ENCODE measurements at places on chromosomes 6 and 20. TPM values are rescaled to one million over a fixed set of nuclear protein-coding genes. Genes with fewer than 3 reads are reported as not detected.
A peak's percentile ranks its signal among the peaks of the same experiment; 100 is the strongest.

The ADGRF1 gene
- polyA plus RNA-seq = 36.5 TPM

The SLC12A5 gene
- polyA plus RNA-seq = 2.5 TPM

The MUCL3 gene
- polyA plus RNA-seq = 0.03 TPM

The HTR1E gene
- polyA plus RNA-seq = 0.92 TPM

The BNIP5 gene
- polyA plus RNA-seq = 0.11 TPM

The ATP5F1E gene
- polyA plus RNA-seq = 170 TPM

The DDR1 gene
- 177 TPM for polyA plus RNA-seq

GRCh38 chr6:167787896-167788562 is 38.7 kb upstream of the AFDN start:
- DNase-seq = no peak

DNA sequence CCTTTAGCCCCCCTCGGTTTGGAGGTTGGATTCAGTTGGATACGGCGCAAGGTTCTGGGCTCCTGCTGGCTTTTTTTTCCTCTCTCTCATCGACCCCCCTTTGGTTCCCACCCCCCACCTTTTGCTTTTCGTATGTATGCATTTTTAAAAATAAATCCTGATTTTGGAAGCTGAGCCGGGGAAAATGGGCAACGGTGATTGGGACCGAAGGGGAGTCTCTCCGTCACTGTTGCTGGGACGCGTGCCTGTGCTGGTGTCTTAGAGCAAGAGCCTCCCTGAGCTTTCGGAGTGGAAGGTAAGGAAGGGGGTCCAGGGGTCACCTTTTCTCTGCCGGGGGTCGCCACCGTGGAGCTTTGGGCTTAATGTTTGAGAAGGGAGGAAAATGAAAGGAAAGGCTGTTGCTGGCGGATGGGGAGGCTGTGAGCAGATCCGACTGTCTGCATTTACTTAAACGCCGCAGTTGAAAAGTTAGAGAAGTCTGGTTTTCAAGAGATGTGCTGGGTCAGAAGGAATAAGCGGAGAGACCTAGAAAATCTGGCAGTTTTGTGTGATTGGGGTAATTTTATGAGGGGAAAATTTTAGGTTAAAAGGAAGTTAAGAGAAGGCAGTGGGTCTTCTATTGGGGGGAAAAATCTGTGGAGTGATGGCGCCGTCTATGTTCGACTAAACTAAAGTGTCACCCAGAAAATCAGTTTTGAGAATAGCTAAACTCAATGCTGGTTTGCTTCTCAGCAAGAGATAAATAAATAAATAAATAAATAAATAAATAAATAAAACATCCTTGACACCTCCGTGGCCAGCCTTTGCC is 828 bp downstream of the ADGRB3 start:
- DNase-seq = no peak

DNA sequence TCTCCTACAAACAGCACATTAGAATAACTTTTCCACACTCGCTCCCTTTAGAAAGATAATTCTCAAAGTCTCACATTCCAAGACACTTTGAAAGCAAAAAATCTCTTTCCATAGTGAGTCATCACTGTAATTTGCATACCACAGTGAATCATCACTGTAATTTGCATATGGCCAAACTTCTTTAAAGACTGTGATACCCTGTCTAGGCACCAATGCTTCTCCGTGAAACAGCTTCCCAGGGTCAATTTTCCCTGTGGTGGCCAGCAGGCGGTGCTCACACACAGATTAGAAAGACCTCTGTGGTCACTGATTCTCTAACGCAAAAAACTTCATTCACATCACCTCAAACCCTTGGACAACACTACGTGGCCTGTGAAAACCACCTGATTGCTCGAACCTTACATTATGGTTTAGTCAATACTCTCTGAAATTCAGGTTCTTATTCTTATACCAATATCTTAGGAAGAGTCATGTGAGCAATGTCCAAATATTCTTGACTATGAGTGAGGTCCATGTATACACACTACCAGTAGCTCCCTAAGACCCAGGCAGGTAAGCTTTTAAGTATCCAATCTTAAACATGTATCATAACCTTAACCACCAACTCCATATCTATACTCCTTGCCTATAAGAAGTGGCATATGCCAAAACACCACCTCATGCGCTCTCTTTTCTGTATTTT is 78.5 kb upstream of the PHACTR1 start:
- DNase-seq = peak; percentile 34

- DNase-seq = no peak
Observed at GRCh38 chr6:134739299-134740026, 210.4 kb downstream of the ALDH8A1 start.

DNA sequence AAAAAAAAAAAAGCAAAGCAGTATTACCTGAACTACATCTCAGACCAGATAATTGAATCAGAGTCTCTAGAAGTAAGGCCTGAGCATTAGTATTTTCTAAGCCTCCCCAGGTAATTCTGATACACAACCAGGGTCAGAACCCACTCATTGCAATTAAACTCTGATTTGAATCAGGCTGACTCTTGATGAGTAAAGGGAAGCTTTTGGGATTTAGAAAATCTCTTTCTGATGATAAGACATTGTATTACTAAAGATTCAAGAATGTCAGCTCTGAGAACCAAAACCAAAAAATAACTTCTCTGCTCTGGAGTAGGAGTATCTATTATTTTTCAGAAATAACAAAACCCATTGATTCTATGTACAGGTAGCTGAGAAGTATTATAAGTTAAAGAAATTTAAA is 100.1 kb upstream of the COL21A1 start:
- DNase-seq = no peak

- DNase-seq = no peak
Observed at GRCh38 chr6:1322696-1323219, 10.9 kb downstream of the FOXQ1 start.

DNA sequence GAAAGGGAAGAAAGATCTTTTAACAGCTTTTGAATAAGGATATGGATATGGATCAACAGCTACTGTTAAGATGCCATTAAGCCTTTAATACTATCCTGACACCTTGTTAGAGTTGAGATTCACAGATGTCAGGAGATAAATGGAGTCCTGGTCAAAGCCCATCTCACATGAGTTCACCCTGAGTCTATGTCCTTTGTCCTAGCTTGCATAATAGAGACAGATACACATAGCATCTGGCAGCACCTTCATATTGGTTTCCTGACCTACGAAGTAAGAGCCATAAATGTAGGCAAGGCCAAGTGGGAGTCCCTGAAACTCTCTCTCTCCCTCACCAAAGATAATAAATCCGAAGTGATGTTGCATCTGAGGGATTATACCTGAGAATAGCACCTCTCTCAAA is 79.1 kb upstream of the F13A1 start:
- DNase-seq = no peak

DNA sequence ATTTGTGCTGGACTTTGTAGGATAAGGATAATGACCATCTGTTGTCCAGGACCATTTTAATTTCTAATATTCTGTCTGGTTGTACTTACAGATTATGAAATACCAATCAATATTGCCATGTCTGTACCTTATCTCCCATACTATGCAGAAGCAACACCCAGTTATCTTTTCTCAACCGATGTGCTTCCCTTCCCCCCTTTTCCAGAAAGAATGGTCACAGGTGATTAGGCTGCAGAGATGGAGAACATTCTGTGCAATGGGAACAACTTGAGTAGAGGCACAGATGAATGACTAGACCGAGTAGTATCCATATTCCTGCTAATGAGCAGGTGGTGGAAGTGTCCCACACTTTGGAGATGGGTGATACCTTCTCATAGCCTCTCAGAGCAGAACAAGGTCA is 10.5 kb downstream of the RALY start:
- no peak for DNase-seq

- peak; percentile 70 for DNase-seq
Observed at GRCh38 chr6:39610221-39610620, 115.0 kb downstream of the KIF6 start.

GRCh38 chr20:8218861-8219260 is 86.8 kb downstream of the PLCB1 start:
- DNase-seq = no peak

- DNase-seq = no peak
Observed at GRCh38 chr6:29295181-29295585, 6.3 kb upstream of the OR14J1 start.

DNA sequence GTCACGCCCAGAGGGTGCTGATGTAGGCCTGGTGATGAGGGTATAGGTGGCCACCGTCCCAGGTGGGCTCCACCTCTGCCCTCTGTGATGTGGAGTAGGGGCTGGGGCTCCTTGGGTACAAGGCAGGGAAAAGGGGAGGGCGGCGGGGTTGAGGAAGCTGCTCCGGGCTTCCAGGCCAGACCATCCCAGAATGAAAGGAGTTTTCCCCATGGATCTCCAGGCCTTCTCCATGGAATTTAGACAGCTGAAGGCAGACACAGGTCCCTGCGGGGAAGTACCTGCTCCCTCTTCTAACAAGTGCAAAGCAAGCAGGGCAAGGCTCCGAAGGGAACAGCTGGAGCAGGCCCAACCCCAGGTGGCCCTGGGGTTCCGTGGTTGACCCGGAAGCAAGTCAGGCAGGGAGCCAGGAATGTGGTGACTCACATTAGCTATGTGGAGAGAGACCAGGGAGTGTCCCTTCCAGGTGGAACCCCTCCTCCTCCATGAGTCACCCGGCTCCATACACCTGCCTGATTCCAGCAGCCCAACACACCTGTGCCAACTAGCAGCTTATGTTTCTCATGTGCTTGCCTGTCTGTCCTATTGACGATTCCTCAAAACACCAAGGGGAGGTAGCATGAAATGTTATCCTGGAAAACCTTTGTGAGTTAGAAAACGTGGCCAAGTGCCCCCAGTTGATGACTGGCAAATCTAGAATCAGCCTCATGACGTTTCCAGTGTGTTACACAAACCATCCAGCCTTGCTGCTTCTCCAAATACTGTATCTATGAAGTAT is 59.7 kb upstream of the SNX9 start:
- no peak for DNase-seq

- DNase-seq = no peak
Observed at GRCh38 chr6:149933461-149933860, 8.4 kb upstream of the ULBP2 start.

GRCh38 chr6:130913120-130913519 is 85.9 kb downstream of the SMLR1 start:
- DNase-seq = no peak

DNA sequence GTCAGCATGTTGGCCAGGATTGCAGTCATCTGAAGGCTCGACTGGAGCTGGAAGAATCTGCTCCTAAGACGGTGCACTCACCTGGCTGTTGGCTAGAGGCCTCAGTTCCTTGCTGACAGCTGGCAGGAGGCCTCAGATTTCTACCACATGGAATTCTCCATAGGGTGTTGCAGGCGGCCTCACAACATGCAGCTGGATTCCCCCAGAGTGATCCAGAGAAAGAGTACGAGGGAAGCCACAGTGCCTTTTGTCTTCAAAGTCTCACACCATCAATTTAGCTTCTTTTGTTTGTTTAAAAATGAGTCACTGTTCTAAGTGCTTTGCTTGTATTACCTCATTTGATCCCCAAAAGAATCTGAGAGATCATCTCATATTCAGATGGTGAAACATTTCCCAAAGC is 65.5 kb upstream of the FYN start:
- no peak for DNase-seq

- DNase-seq = no peak
Observed at GRCh38 chr6:31308050-31308844, 36.4 kb upstream of the HLA-C start.

GRCh38 chr6:111909238-111909637 is 36.0 kb upstream of the FYN start:
- no peak for DNase-seq

DNA sequence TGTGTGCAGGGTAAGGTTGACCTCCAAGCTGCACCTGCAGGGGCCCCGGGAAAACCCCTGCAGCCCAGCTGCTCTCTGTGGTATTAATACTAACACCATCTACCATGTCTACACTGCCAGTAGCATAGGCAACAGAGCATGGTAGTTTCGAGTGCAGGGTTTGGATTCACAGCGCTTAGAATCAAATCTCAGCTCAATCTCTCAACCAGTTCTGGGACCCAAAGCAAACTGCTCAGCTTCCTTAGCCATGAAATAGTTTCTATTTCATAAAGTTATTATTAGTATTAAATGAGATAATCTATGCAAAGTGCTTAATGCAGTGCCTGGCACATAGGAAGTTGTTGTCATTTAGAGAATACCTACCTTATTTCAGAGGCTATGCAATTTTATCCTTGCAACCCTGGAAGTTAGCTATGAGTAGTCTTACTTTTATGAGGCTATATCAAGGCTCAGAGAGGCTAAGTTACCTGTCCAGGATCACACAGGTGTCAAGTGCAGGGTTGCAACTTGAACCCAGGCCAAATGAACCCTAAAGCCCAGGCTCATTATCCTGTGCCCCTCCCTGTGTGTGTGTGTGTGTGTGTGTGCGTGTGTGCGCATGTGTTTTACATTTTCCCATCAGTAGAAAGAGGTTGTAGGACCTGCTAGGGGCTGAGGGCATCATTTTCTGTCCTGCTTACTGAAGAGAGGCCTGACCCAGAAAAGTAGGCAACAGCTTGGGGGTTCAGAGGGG is 27.6 kb upstream of the MRPS18A start:
- no peak for DNase-seq

DNA sequence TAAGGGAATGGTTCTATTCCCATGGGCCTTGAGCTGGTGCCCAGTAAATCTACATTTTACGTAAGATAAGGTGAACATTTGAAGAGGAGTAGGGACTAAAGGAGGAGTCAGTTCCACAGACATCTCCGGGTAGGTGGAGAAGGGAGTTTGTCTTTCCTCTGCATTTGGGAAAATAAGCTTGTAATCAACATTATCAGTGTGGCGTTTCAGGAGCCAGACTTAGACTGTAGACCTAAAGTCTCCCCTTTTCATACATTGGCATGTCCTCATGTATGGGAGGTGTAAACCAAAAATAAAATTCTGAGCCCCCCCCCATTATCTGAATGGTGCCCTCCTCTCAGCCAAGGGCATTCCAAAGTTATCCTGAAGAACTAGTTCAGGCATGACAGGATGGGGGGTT is 40.2 kb downstream of the NINL start:
- DNase-seq = no peak

GRCh38 chr6:155374681-155375080 is 60.4 kb upstream of the TFB1M start:
- no peak for DNase-seq

DNA sequence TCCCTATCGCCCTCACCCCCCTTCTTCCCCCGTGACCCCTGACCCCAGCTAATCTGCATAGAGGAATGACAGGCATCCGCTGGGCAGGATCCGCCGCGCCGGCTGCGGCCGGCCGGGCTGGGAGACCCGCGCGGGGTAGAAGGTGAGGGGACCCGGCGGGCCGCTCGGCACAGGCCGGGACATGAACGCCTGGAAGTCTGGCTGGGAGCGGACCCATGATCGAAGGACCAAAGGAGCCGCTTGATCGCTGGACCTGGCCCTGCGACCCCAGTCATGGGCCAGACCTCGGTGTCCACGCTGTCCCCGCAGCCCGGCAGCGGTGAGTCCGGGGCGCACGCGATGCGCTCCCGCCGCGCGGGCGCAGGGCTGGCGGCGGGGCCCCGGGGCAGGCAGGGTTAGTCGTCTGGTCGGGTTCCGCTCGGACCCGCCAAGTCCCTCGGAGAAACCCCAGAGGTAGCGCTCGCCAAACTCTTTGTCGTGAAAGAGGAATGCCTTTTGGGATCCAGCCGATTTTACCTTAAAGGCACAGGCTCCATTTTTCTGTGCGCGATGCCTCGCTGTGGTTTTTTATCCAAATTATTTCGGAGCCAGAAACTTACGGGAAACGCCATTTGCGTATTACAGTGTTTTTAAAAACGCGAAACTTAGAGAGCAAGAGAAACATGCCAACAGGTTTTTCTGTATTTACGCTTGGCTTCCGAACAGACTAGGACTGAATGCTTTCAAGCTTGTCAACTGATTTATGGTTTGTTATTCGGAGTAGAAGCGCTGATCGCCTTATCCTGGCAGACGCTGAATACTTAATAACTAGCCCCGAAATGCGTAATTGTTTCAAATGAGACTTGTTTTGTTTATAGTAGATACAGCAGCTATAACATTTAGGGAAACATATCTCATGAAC is at the start of gene PHACTR2:
Gene PHACTR2 (plus strand): TSS at position 75 of the 901 bp plus-strand sequence. CDS start 199 bp downstream, at position 274.
- DNase-seq = peak; percentile 59
